Stimulated activated CD8-positive, alpha-beta memory T cell treated with anti-CD3 and anti-CD28 coated beads, Interleukin-4, amount 100 ng/mL, for 48 hours (primary cell): ENCODE measurements at places on chromosomes 7 and 10.

GRCh38 chr7:118158766-118159165 is 25.2 kb upstream of the LSM8 start:
- no peak for DNase-seq

- DNase-seq = no peak
Measured at GRCh38 chr10:50403074-50403473, 151.8 kb upstream of the ASAH2 start.

- DNase-seq = no peak
Measured at GRCh38 chr10:31321396-31321941, 2.5 kb downstream of the ZEB1 start.

DNA sequence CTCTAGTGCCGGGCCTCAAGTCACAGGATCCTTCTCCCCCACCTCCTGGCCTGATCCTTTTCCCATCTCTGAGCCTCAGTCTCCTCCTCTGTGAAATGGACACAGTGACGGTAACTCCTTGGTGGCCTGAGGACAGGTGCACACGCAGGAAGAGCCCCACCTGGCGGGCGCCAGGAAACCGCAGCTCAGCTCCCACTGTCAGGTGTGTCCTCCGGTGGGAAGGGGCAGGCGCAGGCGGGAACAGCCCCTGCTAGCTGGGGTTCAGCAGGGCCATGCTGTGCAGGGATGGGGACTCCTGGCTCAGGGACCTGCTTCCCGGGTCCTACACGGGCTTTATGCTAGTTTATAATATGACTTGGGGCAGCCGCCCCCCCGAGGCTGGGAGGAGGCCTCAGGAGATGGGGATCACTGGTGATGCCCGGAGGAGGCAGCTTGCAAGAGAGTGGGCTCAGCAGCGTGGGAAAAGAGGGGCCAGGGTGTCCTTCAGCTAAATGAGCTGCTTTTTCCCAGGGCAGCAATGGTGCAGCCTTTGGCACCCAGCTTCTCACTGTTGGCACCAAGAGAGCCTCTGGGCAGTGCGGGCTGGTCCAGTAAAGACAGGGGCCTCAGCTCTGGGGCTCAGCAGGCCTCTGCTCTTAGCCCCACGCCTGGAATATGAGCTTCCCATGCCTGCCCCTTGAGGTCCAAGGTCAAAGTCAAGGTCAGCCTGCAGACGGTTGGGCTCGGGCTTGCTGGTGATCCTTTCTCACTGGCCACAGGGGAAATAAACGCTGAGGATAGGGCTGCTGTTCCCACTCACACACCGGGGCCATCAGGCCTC is 68.0 kb upstream of the FAM20C start:
- no peak for DNase-seq

DNA sequence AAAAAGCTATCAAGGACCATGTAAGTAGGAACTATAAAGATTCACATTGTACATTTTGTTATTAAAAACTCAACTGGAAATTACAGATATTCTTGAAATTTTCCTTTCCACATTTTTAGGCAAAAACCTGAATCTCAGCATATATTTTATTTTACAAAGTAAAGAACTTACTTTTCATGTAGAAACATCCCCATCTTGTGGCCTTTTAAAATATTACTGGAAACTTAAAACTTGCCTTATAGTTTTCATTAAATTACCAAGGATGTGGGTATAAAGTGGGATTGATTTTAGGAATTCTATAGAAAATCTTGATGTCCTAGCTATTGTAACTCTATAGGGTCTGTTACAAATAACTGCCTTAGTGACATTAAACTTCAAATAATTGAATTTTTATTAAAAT is 10.6 kb downstream of the DBF4 start:
- no peak for DNase-seq

- no peak for DNase-seq
Measured at GRCh38 chr10:124524991-124525653, 63.5 kb downstream of the LHPP start.

- no peak for DNase-seq
Measured at GRCh38 chr7:151774951-151775350, 102.0 kb downstream of the PRKAG2 start.

- no peak for DNase-seq
Measured at GRCh38 chr10:4684434-4684833, 141.6 kb upstream of the AKR1E2 start.

- peak; percentile 5 for DNase-seq
Measured at GRCh38 chr7:135200821-135201331, 10.4 kb downstream of the WDR91 start.

DNA sequence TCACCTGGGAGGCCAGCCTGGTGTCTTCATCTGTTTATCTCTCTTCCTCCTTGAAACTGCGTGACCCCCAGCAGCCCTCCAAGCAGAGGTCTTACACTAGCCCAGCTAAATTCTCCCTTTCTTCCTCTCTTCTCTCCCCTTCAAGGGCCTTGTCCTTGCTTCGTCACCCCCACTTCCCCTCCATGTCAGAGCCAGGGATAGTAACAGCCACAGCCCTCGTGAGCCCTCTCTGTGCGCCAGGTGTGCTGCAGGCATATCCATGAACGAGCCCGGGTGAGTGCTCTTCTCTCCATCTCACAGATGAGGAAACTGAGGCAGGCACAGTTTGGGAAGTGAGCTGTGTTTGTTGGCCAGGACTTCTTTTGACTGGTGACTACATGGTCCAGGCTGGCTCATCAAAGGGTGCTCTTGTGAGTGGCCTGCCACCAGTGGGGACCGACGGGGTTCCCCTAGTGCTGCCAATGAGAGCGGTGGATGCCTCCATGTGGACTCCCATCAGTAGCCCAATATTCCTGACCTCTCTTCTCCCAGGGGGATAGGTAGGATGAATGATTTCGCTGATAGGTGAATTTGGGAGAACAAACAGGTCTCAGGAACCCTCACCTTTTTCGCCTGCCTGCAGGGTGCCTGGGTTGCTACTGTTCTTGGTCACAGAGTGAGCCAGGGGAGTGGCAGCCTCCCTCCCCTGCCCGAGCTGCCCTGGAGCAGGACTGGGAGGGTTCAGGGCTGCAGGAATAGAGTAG is 38.1 kb downstream of the ADRA2A start:
- DNase-seq = peak; percentile 4

DNA sequence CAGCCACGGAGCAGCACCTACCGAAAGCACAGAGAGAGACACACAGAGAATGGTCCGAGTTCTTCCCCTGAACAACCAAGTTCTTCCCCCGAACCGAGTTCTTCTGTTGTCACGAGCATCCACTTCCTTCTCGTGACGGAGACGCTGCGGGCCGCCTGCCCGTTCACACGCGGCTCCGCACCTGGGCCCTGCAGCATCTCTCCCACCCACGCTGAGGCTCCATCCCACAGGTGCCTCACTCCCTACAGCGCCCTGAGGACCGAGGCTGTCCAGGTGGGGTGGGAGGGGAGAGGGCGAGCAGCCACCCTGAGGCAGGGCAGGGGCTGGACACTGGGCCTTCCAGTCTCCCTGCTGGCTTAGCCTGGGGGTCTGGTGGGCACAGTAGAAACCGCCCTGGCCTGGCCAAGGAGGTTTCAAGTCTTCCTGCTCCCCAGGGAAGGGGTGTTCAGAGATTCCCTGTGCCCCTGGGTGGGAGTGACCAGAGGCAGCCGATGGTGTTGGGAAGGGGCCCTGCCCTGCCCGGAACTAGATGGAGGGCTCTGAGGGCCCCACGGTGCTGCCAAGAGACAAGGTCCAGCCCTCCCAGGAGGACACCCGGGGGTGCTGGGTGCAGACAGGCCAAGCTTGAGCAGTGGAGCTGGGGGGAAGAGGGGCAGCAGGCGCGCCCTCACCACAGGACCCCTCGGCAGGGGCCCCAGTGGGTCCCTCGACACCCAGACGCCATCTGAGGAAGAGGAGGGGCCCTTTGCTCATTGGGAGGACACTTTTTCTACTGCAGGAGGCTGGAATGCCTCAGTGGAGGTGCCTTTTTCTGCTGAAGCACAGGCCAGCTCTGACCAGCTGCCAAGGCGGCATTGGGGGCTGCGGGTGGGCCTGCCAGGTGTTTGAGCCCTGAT is 5.2 kb upstream of the NKX6-2 start:
- DNase-seq = no peak
